ENCODE measurements at places on chromosomes 5 and 9.

DNA sequence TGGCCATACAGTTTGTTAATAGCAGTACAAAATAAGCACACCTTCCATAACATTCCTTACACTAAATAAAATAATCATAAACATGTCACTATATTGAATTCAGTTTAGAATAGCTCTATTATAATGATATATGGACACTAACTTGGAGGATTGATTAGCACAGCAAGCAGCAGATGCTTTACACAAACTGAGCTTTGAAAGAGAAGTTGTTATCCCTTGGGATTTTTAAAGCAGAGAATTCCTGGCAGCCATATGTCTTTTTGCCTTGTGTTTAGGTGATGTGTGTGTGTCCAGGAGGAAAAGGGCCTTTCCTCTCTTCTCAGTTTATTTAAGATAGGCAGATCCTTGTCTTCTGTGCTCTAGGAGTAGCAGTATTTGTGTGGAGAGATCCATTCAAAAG, 232.2 kb upstream of the GRIN3A start:
- no peak for DNase-seq

- DNase-seq = no peak
Observed at GRCh38 chr5:137148159-137148558, 351.0 kb downstream of the SPOCK1 start.

- DNase-seq = no peak
Observed at GRCh38 chr5:158152136-158152535, 293.2 kb upstream of the CLINT1 start.

DNA sequence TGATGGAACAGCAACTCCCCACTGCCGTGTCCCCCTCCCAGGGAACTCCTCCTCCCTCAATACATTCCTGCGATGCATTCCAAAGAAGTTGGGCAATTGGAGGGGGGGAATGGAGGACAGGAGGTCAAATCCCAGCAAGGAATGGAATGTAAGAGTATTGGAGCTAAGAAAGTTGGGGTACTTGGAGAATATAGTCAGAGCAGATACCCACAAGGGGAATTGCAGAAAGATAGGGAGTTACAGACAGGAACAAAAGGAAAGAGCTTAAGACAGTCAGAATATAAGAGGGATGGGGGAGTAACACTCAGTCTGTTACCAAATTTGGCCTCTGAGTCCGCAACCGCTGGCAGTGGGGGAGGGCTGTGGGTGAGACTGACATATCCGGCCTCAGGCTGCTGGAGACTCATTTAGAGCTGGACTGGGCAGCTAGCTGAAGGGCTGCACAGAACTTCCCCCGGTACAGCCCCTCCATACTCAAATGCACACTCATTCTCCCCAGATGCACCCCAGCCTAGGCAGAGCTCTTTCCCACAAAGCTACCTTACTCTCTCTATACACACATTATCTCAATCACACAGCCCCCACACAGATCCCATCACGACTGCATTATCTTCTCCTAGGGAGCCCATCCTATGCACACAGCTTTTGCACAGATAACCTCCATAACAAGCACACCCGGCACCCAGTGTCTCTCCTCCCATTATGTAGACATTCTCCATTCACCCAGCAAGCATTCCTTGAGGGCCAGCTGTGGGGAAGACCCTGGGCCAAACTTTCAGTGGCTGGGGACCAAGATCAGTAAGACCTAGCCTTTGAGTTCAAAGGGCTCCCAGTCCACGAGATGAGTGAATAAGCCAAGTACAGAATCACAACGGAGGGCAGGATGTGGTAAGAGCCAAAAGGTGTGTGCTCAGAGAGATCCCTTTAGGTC, 3.7 kb downstream of the TLN1 start:
- DNase-seq = no peak

DNA sequence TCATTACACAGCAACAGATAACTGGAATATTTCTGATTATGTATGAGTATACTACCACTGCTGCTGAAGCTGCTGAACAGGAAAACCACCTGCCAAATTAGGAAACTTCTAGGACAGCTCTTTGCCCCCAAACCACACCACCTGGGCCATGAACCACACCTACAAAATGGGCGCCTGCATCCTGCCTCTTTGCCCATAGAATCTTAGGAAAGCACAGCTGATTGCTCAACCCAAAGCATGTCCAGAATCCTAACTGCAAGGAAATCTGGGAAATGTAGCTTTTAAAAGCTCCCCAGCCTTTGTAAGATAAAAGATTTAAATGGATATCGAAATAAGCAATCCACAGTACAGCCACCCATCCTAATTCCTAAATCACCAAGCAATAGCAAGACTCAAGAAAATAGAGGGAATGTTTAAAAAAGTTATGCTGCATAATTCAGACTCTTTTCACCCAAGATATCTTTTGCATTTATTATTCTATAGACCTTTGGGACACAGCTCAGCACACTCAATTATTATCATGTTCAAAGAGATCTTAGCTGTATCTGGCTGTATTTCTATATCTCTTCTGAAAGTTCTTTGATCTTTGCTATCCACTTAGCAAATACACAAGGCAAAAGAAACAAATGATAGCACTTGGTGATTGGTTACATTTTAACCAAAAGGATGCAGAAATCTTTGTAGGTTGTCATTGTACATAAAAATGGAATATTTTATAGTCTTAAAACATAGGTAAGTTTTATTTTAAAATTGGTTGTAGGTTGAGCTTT, 6.8 kb upstream of the C9orf152 start:
- no peak for DNase-seq

DNA sequence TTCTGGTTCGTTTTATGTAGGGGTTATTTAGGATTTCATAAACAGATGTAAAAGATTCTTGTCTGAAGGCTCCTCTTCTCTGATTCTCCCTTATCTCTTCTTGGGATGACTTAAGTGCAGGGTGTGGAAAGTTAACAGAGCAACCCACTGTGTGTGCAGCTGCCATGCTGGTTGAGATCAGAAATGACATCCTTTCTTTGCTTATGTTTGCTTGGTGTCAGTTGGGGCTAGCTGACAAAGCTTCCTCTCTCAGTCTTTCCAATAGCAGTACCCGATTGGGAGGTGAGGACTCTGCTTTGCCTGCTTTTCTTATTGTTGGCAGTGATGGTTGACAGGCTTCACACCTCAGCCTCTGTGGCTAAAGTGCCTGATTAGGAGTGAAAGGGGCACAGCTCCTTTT, 26.5 kb downstream of the OGN start:
- DNase-seq = no peak

- DNase-seq = no peak
Observed at GRCh38 chr9:13279284-13280141, at the start of gene MPDZ. Gene MPDZ, minus strand, starts transcription at chr9:13279692. Its CDS starts 29,377 bp downstream, at chr9:13250315.

DNA sequence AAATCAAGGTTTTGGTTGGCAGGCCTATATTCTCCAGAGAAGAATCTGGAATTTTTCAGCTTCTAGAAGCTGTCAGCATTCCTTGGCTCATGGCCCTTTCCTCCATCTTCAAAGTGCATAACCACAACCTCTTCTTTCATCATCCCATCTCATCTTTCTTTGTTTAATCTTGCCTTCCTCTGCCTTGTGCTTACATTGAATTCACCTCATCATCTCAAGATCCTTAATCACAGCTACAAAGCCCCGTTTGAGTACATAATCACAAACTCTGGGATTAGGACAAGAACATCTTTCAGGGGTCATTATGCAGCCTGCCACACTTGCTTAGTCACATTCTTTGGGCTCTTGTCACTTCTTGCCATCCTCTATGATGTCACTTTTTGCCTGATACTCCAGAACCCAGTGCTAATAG, 130.3 kb downstream of the FOXD1 start:
- DNase-seq = no peak

DNA sequence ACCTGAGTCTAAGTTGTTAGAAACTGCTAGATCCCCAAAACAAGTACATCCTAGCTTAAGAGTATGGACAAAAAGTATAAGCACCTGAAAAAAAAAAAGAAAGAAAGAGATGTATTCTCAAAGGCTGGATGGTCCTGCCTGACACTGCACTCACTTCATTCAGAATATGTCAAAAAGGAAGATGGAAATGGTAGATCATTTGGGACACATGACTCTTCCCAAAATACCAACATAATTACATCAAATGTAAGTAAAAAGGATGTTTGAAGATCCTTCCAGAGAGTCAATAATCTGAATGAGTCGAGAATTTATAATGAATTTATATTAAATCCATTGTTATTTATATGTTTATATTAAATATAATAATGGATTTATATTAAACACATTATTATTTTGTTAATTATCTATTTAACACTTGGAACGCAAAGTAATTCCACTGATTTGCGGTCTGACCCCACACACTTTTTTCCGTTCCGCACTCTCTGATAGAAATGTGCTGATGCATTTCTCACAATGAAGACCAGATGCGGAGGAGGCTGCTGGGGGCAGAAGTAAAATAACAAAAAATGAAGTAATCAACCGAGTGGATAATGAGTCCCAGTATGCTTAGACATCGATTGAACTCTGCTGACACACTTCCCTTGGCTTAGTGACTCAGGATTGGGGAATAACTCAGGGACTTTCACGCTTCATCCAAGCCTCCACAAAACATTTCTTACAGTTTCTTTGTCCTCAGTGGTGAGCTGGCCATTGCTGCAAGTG, 201.2 kb downstream of the ADAMTS12 start:
- no peak for DNase-seq

GRCh38 chr5:133612249-133612860, at the start of gene FSTL4:
Gene FSTL4, minus strand, starts transcription at chr5:133612541.
- no peak for DNase-seq

GRCh38 chr9:123807251-123807650, 122.7 kb downstream of the DENND1A start:
- no peak for DNase-seq

GRCh38 chr5:172051643-172052339, 45.4 kb upstream of the FBXW11 start:
- DNase-seq = no peak

- no peak for DNase-seq
Observed at GRCh38 chr9:109918339-109919163, 138.6 kb downstream of the PALM2AKAP2 start.

DNA sequence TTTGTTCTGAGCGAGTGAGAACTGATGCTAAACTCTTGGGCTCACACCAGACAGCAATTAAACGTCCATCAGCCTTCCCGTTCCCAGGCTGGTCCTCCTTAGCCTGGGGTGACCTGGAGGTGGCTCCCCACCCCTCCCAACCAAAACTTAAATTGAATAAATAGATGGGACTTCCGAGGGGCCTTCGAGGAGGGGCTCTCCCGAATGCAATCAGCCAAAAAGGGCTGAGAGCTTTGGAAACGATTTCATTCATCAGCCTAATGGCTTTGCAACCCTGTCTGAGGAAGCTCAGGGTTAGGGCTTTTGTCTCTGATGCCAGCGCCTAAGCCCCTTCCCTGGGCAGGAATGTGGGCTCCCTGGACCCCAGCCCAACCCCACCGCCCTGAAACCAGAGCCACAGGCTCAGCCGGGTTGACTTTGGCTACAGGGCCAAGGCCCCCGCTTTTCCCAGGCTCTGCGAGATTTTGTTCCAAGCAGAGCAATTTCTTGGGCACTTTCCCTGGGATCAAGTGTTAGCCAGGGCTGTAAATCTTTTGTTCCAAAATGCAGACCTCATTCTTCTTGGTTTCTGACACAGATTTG, 29.2 kb downstream of the LHX3 start:
- DNase-seq = no peak

DNA sequence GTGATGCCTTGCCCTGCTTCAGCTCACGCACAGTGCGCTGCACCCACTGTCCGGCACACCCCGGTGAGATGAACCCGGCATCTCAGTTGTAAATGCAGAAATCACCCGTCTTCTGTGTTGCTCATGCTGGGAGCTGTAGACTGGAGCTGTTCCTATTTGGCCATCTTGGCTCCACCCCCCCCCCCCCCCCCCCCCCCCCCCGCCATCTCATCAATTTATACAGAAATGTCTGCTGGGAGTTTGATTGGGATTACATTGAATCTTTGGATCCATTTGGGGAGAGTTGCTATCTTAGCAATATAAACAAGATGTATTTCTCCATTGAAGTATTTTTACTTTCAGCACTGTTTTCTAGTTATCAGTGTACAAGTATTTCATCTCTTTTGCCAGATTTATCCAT, 55.2 kb downstream of the RIC1 start:
- DNase-seq = no peak

- DNase-seq = no peak
Observed at GRCh38 chr5:30239331-30240022, 954.0 kb upstream of the CDH6 start.

GRCh38 chr9:98747476-98747875, 38.7 kb upstream of the GABBR2 start:
- no peak for DNase-seq

DNA sequence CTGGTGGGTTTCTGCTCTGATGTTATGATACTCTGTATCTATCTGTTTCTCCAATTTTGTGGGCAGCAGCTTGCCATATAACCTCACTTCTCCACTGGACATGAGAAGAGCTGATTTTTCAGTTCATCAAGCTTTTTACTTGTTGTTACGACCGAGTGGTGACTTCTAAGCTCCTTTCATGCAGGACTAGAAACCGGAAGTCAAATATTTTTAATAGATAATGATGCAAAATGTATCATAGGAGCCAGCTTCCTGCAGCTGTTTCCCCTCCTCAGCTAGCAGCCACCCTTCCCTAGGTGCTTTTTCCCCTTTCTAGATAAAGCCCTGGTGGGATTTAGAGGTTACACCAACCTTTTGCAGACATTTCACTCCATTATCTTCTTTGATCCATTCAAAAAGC, 17.0 kb upstream of the ADAM19 start:
- DNase-seq = no peak

- DNase-seq = no peak
Observed at GRCh38 chr9:100221538-100221937, 122.5 kb downstream of the INVS start.

GRCh38 chr9:71001780-71002386, 119.5 kb downstream of the TRPM3 start:
- no peak for DNase-seq

- DNase-seq = no peak
Observed at GRCh38 chr5:114391321-114391720, 29.5 kb downstream of the KCNN2 start.

DNA sequence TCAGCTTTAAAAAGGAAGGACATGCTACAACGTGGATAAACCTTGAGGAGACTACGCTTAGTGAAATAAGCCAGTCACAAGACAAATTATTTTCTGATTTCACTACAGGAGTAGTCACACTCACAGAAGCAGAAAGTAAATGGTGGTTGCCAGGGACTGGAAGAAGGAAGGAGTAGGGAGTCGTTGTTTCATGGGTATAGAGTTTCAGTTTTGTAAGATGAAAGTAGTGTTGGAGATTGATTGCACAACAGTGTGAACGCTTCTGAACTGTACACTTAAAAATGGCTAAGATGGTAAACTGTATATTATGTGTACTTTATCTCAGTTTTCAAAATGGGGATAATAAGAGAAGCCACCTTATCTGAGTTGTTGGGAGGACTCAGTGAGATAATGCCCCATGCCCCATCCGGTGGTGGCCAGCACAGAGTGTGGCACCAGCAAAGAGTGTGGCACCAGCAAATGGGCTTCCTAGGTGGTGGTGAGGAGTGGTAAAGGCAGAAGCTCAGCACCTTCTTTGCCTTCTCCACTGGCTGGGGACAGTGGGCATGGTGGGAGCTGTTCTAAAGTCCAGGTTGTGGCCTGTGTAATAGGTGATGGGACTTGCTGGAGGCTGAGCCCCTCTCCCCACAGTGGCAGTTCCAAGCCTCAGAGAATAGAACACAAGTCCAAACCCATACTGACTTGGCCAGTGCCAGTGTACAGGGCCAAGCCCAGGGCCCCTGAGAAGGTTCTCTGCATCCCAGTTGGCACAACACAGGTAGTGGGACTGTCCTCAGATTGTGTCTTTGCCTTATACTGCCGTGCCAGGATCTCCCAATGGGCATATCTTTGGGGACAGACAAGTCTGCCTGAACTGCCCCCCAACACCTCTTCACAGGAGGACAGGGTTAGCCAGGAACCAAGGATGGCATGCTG, 4.4 kb downstream of the SLC22A4 start:
- DNase-seq = no peak
